Eye (tissue), 1 donor: ENCODE measurements at places on chromosomes 13 and 19.

DNA sequence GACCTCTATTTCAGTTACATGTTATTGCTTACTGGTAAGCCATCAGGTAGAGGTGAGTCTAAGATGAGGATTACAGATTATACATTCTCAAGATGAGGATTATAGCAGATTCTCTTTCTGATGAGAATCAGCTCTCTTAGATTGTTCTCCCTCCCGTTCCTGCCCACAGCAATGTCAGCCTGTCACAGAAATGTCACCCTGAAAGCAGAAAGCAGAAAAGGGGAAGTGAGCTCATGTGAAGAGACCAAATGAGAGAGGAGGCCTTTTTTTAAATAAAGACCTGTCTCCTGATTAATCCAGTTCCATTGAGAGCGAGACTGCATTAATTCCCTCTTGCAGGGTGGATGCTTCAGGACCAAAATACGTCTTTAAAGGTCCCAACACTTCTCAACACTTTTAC lies 445.6 kb downstream of the KCTD12 start:
- DNase-seq = no peak

- DNase-seq = peak; percentile 38
These were observed 4.3 kb upstream of the POSTN start for GRCh38 chr13:37602733-37603381.

- DNase-seq = no peak
These were observed 144.8 kb downstream of the PDS5B start for GRCh38 chr13:32731074-32731473.

GRCh38 chr13:99559560-99559959 lies 58.3 kb downstream of the TM9SF2 start:
- DNase-seq = no peak

- no peak for DNase-seq
These were observed 131.5 kb upstream of the SPACA7 start for GRCh38 chr13:112244495-112245177.

DNA sequence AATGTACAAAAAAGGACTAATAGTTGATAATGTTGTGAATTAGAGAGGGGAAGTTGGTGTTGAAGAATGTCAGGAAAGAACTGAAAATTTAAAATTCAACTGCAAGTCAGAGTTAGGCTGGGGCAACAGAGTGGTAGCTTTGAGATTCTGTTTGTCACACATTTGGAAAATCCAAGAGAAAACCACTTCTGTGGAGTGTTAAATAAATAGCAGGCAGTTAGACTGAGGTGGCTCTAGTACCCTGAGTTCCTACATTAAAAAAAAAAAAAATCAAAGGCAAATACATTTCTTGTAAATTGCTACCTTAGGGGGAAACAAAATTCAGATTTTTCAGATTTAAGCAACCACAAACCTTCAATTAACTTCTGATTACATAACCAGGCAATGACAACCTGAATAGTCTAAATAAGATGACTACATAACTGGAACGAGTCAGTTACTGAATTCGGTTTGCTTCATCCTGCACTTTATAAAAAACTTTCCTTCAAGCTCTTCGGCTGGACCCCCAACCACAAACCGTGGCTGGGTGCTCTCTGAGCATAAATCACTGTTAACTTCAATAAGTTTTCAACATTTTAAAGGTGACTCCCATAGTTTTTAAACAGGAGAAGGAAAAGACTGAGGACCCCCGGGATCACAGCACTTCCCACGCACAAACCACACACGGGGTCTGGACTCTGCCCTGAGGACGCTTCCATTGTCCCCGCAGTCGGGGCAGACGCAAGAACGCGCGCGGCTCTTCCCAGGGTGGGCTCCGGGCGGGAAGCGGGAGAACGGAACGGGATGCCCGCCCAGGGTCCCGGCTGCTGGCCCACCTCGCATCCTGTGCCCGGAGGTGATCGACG lies 725 bp downstream of the ZNF682 start:
- DNase-seq = peak; percentile 3

DNA sequence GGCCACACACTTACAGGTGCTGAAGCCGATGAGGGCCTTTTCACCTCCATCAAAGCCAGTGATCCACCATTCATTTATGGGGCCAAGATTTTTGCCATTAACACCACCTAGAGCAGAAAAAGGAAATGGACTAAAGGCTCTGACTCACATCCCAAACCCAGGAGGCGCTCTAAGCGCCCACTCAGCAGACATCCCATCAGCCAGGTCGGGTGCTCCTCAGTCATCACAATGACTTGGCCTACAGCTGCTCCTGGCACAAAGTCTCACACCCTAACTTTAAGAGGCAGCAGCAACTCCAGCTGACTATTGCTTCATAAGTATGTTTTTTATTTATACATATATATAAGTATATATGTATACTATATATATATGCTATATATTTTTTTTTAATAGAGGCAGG lies 36.1 kb upstream of the EIF3G start:
- no peak for DNase-seq

GRCh38 chr13:23701636-23702035 lies 131.4 kb downstream of the TNFRSF19 start:
- peak; percentile 70 for DNase-seq

DNA sequence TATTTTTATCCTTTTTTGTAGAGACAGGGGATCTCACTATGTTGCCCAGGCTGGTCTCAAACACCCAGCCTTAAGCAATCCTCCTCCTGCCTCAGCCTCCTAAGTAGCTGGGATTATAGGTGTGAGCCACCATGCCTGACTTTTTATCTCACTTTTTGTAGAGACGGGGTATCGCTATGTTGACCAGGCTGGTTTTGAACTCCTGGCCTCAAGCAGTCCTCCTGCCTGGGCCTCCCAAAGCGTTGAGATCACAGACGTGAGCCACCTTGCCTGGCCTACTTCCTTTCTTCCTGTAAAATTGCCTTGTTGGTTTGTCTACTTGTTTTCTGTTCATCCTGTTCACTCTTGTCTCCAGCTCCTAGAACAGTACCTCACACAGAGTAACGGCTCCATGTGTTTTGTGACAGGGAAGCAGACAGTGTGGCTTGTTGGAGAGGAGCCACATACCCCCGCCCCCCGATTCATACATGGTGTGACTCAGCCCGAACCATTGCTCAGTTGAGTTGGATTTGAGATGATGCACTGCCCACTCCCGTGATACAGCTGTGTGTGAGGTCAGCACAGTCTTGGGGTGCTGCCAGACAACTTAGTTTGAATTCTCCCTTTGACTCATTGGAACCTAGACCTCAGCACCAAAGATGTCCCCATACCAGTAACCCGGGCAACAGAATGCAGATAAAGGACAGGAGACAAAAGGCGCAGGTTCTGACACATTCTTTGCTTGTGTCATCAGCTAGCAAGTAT lies 34.2 kb downstream of the GPR42 start:
- no peak for DNase-seq

DNA sequence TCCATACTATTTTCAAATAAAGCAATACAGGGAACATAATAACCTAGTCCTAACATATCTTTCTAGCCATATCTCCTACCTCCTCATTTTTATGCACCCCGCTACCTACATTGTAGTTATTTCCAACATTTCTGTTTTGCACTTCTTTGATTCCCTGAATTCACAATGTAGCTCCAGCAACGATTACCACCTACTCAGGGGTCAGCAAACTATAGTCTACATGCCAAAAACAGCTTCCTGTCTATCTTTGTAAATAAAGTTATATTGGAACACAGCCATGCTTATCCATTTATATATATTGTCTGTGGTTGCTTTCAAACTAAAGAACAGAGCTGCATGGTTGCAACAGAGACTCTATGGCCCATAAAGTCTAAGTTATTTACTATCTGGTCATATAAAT lies 16.7 kb downstream of the MYCBP2 start:
- DNase-seq = no peak

DNA sequence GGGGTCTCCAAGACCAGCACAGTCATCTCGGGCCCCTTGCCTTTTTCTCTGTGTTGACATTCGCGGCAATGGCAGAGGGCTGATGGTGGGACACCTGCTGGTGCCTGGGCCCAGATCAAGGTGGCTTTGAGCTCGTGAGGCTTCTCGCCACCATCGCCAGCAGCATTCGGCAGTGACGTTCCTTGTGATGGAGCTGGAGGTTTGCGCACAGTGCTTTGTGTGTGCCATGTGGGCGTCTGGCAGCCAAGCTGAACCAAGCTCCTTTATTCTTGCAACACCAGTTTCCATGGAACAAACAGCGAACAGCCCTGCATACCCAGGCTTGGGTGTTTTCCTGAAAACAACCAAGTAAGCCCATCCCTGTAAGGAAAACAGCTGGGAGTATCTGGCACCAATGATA lies 9.1 kb upstream of the TMEM255B start:
- no peak for DNase-seq

DNA sequence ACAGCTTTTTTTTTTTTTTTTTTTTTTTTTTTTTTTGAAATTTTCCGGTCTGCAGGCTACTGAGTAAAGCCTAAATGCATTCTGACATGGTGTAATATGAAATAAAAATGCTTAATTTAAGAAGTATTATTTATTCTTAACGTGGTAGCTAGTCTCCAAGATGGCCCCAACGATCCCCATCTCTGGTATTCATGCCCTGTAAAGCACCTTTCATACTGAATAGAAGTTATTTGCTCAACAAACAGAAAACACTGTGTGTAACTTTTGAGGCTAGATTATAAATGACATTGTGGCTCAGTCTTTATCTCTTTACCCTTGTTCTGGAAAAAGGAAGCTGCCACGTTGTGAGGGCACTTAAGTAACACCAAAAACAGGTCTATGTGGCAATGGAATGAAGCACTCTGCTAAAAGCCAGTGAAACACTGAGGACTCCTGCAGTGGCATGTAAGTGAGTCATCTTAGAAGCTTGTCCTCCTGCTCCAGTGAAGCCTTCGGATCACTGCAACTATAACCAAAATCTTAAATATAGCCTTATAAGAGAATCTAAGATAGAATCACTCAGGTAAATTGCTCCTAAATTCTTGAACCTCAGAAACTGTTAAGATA lies 128.7 kb downstream of the UGGT2 start:
- no peak for DNase-seq

- DNase-seq = peak; percentile 16
These were observed 138.9 kb upstream of the RFC3 start for GRCh38 chr13:33678906-33679657.

DNA sequence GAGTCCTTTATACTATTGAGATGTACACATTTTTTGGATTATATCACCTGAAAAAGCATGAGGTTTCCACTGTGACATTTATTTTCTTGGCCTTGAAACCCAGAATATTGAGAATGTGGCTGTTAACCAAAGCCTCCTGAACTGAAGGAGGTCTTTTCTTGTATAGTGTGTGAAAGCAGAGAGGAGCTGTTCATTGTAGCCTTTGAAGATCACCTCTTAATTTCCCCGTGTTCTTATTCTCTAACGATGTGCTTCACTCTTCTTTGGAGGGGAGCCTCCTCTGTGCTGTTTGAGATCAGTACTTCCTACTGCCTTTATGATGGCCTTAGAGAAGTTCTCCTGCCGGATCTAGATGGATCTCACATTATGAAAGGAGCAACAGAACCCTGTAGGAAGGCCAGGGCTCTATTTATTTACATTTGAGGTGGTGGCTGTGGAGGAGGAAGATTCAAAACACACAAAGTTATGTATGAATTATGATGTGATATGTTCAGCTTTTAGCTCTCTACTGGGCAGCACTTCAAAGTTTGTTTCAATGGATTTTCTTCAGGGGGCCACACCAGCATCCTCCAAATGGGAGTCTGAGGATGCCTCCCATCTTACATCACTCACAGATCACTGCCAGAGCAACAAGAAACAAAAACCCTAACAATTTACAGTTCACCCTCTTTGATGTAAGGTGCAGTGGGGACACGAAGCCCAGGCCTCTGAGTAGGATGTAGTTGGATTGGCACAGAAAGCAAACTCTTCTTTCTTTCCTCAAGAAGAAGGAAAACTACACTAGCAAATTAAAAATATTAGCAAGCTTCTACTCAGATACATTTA lies 322.3 kb downstream of the DLEU7 start:
- no peak for DNase-seq

- DNase-seq = no peak
These were observed 31.4 kb downstream of the PHF11 start for GRCh38 chr13:49527123-49527522.

GRCh38 chr13:33761740-33762139 lies 56.2 kb upstream of the RFC3 start:
- no peak for DNase-seq

DNA sequence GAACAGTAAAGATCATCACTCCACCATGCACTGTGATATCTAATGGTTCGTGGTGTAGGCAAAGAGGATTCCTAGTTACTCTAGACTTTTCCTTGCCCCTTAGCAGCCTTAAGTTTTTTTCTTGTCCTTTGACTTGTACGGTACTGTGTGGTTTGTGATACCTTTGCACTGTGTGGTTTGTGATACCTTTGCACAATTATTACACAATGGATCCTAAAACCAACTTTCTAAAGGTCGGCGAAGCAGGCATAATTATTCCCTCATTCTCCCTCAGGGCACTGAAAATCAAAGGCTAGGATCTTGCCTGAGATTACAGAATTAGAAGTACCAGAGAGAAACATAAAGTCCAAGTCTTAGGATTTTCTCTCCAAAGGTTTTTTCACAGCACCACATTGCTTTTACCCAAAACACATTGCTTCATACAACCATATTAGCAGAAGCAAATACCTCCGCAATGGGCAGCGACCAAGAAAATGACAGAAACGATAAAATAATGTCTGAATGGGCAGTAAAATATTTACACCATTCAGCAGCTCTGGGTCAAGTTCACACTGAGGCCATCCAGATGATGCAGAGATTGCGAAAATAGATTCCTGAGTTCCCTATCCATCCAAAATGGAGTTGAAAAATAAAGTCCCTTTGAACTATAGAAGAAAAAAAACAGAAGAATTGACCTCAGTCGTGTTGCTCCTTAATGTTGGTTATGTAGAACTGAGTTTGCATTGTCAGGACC lies 106.4 kb downstream of the FGF14 start:
- DNase-seq = no peak

- no peak for DNase-seq
These were observed 52.4 kb upstream of the HTR2A start for GRCh38 chr13:46949211-46949610.

- no peak for DNase-seq
These were observed 284.8 kb upstream of the SOX21 start for GRCh38 chr13:94997126-94997525.

DNA sequence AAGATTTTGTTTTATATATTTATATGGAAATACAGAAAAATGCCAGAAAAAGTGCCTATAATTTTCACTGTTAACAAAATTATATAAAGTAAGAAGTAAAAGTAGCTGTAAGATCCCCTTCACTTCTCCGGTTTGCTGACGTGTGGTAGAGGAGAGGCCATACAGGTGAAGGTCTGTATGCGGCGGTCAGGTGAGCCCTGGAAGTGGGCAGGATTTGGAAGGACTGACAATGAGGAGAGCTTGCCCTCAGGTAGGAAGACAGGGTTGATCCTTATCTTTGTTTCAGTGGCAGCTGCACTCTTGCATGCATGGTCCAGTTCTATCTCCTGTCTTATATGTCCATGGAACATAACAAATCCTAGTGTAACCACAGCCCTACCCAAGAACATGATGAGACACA lies 16.9 kb upstream of the TFDP1 start:
- DNase-seq = no peak

GRCh38 chr13:109955598-109955997 lies 169.2 kb upstream of the IRS2 start:
- DNase-seq = no peak
